ENCODE measurements at places on chromosomes 4 and X.

DNA sequence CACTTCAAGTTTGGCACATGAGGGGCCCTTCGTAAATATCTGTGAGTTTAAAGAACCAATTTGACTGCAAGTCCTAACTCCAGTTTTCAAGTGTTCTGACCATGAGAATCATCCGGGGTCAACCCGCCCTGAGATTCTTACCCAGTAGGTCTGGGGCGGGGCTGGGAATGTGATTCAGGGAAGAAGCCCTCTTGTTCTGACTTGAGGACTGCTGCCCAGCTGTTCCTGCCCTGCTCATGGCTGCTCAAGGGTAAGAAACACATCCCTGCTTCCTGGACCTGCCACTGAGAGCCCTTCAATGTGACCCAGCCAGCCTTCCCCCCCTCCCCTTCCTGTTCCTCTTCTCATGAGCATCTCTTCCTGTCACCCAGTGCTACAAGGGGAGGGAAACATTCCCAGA, 92.7 kb upstream of the PGRMC2 start:
- no peak for DNase-seq

DNA sequence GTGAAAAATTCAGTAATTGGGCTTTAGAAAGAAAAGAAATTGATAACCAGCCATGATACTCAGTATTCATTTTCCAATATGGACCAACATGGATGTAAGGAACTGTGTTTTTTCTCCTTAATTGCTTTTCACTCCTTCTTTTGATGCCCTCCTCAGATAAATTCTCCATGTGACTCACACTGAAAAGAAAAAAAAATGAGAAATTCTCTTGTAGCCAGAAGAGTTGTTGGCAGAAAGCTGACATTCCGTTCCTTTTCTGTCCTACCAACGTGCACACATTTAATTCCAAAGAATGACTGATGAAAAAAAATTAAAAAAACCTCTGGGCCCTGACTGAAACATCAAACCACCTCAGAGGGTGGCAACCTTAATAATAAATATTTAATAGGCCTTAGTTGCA, 153.1 kb downstream of the AMELX start:
- DNase-seq: no peak

DNA sequence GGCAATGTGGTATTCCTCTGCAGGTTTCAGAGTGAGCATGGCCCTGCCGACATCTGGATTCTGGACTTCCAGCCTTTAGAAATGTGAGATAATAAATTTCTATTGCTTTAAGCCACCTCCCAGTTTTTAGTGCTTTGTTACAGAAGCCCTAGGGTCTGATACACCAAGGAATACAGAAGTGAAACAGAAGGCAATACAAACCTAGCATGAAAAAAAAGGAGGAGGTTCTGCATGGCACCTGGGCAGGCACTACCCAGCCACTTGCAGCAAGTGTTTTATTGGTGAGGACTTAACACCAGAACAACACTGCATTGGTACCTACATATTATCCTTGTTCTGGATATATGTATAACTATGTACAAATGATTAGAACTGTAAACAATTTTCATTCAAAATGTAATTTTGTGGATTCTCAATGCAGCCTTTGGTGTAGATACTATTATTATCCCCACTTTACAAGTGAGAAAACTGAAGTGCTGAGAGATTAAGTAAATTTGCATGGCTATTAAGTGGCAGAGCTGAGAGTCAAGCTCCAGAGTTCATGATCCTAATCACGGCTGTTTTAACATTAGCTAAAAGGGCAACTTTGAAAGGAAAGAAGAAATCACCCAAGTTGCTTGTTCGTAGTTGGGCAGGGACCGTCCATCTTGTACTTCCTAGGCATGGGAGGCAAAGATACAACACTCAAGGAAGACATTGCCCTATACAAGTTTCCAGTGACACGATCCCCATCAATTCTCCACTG, 71.8 kb downstream of the IL21 start:
- DNase-seq: no peak

- DNase-seq: no peak
Observed at GRCh38 chr4:110514889-110515479, 39.0 kb downstream of the ENPEP start.

DNA sequence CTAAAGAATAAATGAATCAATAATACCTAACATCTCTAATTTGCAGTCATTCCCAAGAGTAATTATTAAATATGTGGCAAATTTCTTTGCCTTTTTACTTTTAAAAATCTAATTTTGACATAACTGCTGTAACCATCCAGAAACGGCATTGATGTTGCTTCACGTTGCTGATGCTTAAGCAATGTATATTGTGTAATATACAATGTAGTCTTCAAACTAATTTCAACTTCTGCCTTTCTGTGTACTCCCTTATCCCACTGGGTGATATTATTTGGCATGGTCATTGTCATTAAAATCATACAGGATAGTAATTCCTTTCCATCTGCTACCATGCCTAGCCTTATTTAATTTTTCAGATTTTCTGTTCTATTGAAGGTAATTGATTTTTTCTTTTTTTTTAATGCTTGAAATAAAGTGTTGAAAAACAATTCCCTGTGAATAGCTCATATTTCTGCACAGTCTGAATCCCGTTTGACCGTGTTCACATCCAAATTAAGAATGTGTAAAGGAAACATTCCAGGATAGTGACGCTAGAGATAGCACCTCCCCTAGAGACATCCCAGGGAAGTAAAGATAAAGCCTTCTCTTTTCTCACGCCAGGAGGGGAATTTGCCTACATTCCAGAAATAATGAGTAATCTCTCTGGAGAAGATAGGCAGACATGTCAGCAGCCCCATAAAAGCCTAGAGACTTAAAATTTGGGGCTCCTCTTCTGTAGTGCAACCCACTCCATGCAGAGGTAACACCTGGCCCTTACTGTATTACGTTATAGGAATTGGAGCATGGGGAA, 8.6 kb downstream of the FAM200B start:
- no peak for DNase-seq

- no peak for DNase-seq
Observed at GRCh38 chr4:123319639-123320038, 77.0 kb upstream of the SPRY1 start.

- DNase-seq: no peak
Observed at GRCh38 chr4:116217781-116218180, 867.6 kb downstream of the TRAM1L1 start.

GRCh38 chrX:134821370-134821769, 163.1 kb upstream of the PLAC1 start:
- DNase-seq: no peak

GRCh38 chr4:11650801-11651596, 222.3 kb upstream of the HS3ST1 start:
- peak; percentile 28 for DNase-seq

DNA sequence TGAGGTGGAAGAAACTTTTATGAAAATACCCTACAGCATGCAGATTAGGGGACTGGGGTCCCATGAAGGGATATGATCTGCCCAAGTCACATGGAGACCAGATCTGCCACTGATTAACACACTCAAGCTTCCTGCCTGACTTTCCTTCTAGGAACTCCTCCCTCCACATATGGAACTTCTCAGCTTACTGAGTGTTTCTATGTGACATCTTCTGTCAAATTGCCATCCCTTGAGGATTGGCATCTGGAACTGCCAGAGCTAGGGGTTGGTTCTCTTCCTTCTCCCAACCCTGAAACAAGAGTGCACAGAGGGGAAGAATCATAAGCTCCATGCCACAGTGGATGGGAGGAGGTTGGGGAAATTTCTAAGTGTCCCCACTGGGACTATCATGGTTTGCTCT, 150.6 kb upstream of the MBNL3 start:
- no peak for DNase-seq

- DNase-seq: no peak
Observed at GRCh38 chr4:22739968-22740367, 47.2 kb downstream of the GBA3 start.

- DNase-seq: no peak
Observed at GRCh38 chr4:7868892-7869471, 70.7 kb downstream of the AFAP1 start.

DNA sequence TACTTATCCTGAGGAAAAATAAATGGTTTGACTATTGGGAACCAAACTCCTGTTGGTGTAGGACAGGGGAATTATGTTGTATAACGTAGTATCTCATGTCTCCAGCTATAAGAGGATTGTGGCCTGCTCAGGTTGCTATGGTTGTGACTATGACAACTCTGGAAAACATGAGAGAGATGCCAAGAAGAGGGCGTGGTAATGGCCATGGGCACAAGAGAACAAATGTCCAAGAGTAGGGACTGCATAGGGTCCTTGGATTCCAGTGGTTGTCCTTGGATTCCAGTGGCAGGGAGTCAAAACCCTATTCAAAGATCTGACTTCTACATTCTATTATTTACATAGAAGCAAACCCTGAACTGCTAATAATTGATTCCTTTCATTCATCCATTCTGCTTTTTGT, 6.8 kb upstream of the MOB1B start:
- DNase-seq: no peak

GRCh38 chrX:134713618-134714107, 55.4 kb upstream of the PLAC1 start:
- DNase-seq: no peak

- DNase-seq: no peak
Observed at GRCh38 chr4:55604996-55605395, 13.0 kb upstream of the PDCL2 start.
